ENCODE measurements at places on chromosomes 5 and 9.

- DNase-seq = peak; percentile 43
Measured at GRCh38 chr9:32926911-32927310, 74.5 kb downstream of the APTX start.

DNA sequence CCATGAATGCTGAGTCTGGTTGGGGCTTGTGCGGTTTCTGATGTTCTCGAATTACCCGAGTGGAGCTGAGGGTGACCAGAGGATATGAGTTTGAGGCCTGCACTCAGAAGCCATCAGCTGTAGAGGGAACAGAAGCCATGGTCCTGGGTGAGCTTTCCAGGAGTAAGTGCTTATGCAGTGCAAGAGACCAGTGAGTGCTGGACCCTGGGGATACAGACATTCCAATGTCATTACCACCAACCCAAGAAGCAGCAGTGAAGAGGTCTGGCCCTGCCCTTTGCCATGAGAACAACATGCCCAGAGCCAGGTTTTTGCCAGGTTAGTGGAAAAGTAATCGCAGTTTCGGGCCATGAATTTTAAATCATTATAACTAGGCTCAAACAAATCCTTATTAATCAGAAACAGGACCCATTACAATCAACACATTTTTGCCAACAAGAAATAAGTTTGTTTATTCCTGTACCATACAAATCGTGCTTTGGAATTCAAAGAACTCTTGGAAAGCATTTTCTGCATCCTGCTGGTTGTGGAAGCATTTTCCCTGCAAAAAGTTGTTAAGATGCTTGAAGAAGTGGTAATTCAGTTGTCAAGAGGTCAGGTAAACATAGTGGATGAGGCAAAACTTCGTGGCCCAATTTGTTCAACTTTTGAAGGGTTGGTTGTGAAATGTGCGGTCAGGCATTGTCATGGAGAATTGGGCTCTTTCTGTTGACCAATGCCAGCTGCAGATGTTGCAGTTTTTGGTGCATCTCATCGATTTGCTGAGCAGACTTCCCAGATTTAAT lies 154.6 kb downstream of the SYK start:
- DNase-seq = no peak

DNA sequence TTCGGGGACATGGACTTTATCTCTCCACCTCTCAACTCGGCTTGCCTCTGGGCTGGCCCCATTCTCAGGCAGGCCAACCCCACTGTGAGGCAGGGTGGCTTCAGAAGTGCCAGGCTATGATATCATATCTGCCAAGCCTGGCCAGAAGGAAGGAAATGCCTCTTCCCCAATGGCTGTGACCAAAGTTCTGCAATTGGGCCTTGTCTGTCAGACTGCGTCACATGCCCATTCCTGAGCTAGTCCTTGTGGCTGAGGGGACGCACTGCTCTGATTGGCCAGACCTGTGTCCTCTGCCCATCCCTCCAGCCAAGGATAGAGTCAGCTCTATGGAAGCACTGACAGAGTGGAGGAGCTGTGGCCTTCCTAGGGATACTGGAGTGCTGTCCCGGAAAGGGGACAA lies 11.9 kb downstream of the SMIM23 start:
- DNase-seq = no peak

DNA sequence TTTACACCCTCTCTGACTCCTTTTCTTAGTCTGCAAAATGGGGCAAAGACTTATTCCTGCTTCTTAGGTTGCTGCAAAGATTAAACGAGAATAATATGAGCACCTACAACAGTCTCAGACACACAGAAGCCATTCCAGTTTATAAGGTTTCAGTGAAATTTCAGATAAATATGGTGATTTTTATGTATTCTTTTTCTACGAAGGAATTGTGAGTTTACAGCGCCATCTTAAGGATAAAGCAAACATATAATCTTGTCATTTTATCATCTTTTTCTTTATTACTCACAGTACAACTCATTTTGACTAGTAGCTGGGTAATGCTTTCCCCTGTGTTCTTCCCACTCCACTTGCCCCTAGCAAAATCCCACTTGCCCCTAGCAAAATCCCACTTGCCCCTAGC lies 29.2 kb upstream of the SMC5 start:
- DNase-seq = peak; percentile 38

GRCh38 chr5:39131210-39132127 lies 57.3 kb upstream of the RICTOR start:
- DNase-seq = no peak

- no peak for DNase-seq
Measured at GRCh38 chr9:118563677-118564076, 805.6 kb downstream of the BRINP1 start.

DNA sequence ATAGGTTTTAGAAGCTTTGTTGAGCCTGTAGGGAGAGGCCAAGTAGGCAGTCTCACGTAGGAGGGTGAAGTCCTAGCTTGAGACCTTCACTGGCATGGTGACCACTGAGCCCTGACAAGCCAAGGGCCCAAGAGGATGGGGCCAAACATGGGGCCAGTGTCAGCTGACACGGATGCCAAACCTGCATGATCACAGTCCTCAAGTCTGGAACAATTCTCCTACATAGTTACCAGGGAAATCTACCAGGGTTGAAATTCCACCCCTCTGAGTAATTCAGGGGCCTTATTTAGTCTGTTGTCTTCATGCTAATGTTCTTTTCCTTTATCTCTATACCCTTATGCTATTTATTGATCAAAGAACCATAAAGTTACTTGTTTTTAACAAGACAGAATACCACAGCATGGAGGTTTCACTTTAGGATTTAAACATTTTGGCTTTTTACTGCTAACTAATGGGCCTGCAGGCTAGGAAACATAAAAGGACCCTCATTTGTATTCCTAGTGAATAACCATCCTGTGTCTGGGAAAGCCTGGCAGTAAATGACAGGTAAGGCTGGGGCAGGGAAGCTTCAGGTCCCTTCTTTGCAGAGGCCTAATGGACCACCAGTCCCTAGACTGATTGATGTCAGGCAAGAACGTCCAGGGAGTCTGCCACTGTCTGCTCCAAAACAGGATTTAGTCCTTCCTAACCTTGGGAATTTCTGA lies 140.8 kb downstream of the FGF1 start:
- DNase-seq = no peak

DNA sequence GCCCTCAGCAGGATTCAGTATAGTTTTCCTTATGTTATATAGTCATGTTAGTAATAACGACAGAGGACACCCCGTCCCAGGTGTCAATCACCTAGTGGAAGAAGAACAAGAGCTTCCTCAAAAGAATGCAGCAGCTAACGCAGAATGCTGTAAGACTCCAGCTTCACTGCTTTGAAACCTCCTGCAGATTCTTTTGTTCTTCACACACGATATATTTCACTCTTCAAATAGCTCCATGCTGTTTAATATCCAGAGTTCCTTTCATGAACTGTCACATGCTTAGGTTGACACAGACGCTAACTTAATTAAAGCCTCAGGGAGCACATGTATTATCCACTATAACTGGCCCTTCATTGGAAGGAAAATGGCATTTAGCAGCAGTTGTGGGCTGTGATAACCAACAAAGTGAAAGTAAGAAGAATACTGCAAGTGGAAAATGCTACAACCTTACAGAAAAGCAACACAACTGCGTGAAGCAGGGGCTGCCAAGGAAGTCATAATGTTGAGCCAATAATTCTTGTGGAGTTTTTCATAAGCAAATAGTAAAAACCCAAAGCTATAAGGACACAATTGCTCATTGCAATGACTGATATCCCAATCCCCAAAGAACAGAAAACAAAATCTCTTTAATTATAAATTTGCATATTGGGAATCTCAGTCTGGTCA lies 387.5 kb downstream of the PLK2 start:
- peak; percentile 99 for DNase-seq

GRCh38 chr5:34674187-34674586 lies 18.1 kb downstream of the RAI14 start:
- no peak for DNase-seq

DNA sequence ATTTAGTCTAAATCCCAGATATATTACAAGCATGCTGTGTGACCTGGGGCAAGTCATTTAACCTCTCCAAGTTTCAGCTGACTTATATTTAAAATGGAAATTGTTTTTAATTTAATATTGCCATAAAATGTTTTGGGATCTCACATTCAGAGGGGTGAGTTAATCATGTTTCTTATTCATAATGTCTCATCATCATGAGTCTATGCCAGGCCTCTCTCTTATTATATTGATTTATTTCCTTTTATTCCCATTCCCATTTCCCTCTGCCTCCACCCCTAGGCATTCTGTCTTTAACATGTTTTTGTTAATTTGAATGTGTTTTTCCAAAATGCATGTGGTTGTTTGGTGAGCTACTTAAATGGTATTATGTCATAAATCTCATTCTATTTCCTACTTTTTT lies 39.0 kb upstream of the TTC1 start:
- no peak for DNase-seq

DNA sequence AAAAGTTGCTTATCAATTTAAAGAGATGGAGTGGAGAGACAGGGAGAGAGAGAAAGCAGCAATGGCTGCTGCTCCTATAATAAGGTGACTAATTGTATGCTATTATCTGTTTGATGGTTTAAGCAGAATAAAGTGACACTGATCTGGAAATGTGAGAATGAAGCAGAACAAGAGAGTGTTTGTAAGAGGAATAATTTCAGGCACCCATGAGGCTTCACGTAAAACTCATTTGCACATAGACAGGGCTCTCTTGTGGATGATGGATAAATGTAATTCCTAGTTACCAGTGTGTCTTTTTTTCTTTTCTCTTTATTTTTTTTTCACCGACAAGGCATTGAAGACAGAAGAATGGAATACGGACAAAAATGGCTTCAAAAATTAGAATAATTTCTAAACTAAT lies 228.8 kb upstream of the TYRP1 start:
- peak; percentile 65 for DNase-seq

DNA sequence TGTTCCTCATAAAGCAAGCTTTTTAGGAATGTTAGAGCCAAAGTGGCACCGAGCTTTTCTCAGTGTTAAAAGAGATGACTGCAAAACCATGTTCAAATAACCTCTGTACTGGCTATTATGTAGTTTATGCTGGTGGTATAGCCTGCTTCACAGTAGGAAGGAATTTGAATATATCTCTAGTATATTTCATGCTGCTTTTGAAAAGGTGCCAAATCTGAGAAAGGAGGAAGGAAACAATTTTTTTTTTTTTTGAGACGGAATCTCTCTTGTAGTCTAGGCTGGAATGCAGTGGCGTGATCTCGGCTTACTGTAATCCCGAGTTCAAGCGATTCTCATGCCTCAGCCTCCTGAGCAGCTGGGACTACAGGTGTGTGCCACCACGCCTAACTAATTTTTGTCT lies 13.5 kb downstream of the CREBRF start:
- DNase-seq = no peak

- peak; percentile 57 for DNase-seq
Measured at GRCh38 chr9:132798817-132799790, 79.0 kb downstream of the AK8 start.
